ENCODE measurements at places on chromosomes 2 and 18.

DNA sequence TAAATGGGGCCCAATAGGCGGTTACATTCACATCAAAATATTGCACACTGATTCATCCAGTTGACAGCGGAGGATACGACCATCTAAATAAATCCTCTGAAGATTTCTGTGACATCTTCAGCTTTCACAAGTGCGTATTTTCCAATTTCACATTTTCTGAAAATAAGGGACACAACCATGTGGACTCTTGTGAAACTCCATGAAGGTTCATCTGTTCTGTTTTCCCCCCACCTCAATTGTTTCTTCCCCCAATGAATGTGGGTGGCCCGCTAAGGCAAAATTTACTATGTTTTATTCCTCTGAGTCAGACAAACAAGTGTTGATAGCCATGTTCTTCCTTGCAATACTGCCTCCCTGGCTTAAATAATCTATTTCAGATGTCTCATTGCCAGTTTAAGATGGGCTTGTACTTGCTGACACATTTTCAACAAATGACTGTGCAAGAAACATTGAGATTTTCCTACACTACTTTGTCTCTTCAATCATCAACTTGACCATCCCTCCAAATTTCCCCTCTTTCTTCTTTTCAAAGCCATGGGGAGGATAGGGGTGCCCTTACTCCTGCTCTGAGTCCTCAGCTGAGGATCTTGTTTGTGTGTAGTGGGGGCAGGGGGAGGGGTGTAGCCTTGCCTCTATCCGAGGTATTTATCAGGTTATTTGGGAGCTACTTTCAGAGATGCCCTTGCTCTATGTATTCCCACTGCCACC, 78.2 kb downstream of the BCL11A start:
- DNase-seq, result no peak

GRCh38 chr2:95008996-95009395, 16.5 kb upstream of the MAL start:
- DNase-seq, result no peak

DNA sequence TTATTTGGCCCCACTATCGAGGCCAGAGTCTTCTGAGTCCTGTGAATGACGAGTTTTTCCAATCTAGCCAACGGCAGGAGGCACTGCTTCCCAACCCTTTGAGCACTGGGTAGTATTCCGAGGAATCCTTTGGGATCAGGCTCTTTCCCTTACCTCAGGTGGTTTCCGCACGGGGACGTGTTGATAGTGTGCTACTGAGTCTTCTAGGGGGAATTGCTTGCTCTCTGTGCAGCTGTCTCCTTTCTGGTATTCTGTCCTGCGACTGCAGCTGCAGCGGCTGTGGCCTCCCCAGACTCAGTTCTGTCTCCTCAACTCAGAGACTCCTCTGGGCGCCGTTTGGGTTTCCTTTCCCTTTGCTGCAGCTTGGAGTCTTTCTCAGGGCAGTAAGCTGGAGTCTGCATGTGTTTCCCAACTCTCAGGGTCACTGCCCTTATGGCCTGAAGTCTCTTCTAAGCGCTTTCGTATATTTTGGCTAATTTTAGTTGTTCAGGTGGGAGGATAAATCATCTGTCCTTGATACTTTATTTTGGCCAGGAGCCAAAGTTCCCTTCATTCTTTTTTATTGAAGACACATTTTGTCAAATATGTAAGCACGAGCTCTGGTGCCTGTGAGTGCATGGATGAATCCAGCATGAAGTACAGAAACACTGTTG, 118.4 kb downstream of the MAP4K4 start:
- DNase-seq, result no peak

- no peak for DNase-seq
These were observed 292.4 kb downstream of the TRIB2 start for GRCh38 chr2:13009027-13009642.

DNA sequence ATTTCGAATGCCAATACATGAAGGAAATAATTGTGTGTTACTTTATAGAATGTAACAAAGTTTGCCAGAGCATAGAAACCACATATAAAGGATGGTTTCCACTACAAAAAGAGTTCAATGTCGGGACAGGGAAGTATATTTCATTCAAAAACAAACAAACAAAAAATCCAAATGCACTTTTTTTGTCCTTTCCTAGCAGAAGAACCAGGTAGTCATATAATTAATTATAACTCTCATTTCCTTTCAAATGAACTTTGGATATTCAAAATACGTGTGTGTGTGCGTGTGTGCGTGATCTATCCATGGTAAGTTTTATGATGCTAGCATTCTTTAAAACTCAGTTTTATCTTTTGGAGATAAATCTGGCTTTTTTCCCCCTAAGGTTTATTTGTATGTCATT, 8.3 kb downstream of the FN1 start:
- no peak for DNase-seq

All from NCI-H748 treated with DMSO at 0.1 percent for 48 hours (cell line).